A549 treated with CpdA at 1 μM for 4 hours (cell line): ENCODE measurements at places on chromosomes 2 and 18. TPM values are rescaled to one million over a fixed set of nuclear protein-coding genes. Genes with fewer than 3 reads are reported as not detected.

The KIAA2012 gene
- total RNA-seq = not detected in 5 replicates

The IL36A gene
- not detected in 5 replicates for total RNA-seq

The GKN1 gene
- total RNA-seq = 0.49 to 0.73 TPM (median 0.64 TPM) in 5 replicates

The PSMD14 gene
- total RNA-seq = 105 to 132 TPM (median 110 TPM) in 5 replicates

The INPP4A gene
- total RNA-seq = 6.8 to 10.6 TPM (median 8.8 TPM) in 5 replicates

The IDH1 gene
- 76.3 to 92.9 TPM (median 80.0 TPM) in 5 replicates for total RNA-seq

The HSBP1L1 gene
- total RNA-seq = 10.1 to 13.5 TPM (median 12.3 TPM) in 5 replicates

The WDR35 gene
- total RNA-seq = 12.9 to 21.6 TPM (median 14.9 TPM) in 5 replicates

The CIB4 gene
- 0.35 TPM in 1 of 5 replicates, not detected in the others for total RNA-seq

The DGKD gene
- 76.0 to 108 TPM (median 89.2 TPM) in 5 replicates for total RNA-seq

The UNC80 gene
- total RNA-seq = not detected in 5 replicates
